ENCODE measurements at places on chromosomes 4 and X.
A peak's percentile ranks its signal among the peaks of the same experiment; 100 is the strongest.

DNA sequence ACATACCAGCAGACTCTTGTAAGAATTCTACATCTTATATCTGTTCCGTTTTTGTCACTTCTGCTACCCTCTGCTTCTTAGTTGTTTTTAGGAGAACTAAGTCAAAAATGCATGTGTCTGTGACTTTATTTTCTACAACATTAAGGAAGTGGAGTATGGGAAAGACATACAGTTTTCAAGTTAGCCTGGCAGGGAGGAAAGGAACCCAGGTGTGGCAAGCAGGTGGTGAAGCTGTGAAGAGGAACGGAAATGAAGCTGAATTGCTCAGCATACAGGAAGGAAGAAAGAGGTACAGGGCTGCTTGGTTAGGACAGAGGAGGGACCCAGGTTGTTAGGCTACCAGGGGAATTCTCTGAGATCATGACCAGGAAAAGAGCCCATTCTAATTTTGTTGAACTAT, 9.4 kb downstream of the GPRIN3 start:
- DNase-seq: no peak

DNA sequence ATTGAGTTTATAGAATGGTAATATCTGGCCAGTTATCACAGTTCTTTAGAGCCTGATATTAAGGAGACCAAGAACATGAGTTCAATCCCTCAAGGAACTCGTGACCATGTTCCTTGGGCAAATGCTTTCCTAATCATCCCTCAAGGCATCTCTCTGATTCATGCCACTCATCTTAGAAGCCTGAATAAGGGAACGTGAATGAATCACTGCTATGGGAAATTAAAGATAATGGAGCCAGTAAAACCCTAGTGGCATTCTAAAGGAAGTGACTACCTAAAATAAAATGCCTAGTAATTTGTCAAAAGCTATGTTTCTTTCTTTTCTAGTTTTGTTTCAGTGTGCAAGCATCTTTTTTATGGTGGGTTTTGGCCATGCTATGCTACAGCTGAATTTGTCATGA, 1161.3 kb downstream of the C4orf33 start:
- DNase-seq: no peak

- no peak for DNase-seq
Observed at GRCh38 chrX:2483398-2484060, 17.2 kb downstream of the DHRSX start.

DNA sequence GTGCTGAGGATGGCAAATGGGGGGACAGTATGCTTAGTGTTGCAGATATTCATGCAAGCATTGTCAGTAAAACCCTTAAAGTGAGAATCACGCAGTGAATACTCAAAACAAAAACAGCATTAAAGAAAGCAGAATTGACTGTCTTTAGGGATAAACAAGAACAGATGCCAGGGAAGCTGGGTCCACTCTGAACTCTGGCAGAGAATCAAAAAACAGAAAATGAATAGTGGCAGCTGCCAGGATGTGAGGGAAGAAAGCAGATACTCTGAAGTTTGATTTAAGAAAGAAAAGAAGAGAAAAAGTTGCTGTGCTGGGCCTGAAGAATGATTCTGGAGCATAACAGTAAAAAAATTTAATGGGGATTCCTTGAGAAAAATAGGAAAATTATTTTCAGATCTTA, 131.5 kb downstream of the GABRA2 start:
- DNase-seq: no peak

DNA sequence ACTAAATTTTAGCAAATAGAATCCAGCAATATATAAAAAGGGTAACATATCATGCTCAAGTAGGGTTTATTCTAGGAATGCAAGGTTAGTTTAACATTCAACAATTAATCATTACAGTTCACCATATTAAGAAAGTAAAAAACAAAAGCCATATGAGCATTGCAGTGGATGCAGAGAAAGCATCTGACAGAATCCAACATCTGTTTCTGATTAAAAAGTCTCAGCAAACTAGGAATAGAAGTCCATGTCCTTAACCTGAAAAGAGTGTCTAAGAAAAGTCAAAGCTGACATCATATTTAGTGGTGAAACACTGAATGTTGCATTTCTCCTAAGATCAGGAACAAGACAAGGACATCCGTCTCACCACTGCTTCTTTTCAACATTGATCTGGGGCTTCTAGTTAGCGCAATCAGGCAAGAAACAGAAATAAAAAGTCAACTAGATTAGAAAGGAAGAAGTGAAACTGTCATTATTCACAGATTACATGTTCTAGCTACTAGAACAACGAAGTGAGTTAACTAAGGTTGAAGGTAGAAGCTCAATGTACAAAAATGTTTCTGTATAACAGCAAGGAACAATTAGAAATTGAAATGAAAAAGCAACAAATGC, 49.3 kb downstream of the MRPL1 start:
- peak; percentile 69 for DNase-seq

- DNase-seq: no peak
Observed at GRCh38 chr4:13678186-13678924, 50.8 kb upstream of the BOD1L1 start.

GRCh38 chr4:476501-476900, 22.5 kb downstream of the ZNF721 start:
- no peak for DNase-seq

DNA sequence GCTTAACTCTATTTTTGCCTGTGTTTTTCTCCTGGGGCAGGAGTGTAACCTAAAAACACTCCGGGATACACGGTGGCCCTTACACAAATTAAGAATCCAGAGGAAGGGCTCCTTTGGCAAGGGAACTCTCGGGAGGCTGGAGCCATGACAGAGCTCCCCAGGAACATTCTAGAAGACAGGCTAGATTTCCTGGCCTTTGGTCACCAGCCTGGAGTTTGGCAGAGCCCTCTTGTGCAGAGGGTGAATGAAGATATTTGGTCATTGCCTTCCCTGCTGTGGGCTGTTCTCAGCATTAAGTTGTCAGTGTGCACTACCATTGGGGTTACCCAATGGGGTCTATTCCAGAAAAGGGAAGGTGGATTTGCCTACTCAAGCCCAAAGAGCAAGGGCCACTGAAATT, 53.8 kb upstream of the LNX1 start:
- DNase-seq: no peak

- no peak for DNase-seq
Observed at GRCh38 chr4:14837860-14838259, 164.4 kb upstream of the CPEB2 start.

DNA sequence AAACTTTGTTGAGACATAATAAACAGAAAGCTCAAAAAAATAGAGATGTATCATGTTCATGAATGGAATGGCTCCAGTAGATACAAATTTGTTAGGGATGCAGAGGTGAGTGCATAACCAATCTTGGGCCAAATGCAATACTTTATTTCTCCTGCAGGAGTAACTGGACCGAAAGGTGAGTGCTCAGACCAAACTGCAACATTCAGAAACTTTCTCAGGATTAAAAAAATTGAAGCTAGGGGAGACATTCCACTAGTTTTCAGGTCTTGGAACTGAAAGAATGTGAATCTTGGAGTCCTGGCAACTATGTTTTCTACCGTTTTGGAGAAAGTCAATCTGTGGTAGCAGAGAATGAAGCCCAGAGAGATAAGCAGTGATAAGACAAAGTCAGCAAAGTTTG, 21.2 kb upstream of the LCORL start:
- no peak for DNase-seq
